ENCODE measurements at places on chromosomes 7 and 10.

- DNase-seq, result no peak
These were observed 146.5 kb downstream of the RNF216 start for GRCh38 chr7:5635006-5635405.

GRCh38 chr10:22003964-22004281, 393 bp upstream of the DNAJC1 start:
- no peak for DNase-seq

DNA sequence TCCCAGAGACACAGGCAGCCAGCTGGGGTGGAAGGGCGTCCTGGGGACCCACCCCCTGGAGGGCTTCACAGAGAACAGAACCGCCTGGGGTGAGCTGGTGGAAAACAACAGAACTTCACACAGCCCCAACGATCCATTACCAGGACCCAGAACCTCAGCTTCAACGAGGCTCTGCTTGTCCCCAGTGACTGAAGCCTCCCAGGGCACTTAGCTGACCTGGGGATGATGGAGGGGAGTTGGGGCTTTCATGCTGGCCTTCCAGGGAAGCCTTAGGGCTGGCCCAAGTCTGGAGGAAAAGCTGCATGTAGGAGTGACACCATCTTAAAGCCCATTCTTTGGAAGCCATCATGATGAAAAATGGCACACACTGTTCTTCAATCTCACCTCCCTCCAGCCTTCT, 300.2 kb downstream of the WDR37 start:
- DNase-seq, result no peak

DNA sequence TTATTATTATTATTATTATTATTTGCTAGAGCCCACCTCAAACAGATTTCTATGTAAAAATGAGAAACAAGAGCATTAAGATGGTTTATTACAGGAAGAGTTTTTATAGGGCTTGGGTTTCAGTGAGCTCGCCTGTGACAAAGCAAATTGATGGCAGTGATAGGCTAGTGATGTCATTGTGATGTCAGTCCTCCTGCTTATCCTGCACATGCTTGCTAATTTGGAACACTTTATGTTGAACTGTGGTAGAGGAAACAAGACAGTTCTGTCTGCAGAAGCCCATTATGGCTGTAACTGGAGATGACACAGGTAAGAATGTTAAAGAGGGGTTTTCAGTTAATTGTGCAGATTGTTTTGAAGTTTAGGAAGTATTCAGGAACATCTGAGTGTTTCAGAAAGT, 68.3 kb downstream of the CREM start:
- DNase-seq, result no peak

DNA sequence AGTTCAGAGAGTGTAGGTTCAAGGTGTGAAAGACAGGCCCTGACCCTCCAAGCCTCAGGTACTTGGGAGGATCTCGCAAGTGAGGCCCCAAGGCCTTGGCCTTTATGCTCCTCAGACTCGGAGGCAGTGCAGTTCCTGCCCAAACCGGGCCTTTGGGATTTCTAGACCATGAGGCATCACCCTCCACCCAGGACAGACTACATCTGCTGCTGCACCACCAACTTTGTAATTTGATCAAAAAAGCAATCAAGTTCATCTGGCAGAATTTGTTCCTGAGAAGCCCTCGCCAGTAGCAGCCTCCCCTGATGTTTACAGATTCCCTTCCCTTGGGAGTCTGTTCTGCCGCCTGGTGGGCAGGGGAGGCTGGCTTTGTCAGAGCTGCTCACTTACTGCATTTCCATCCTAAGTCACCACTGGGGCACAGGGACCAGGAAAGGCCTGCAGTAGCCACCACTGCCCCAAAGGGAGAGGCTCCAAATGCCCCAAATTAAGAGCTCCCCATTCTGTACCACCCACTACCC, 2.1 kb downstream of the CAMK2G start:
- no peak for DNase-seq

GRCh38 chr10:100579261-100580090, 43.7 kb downstream of the HIF1AN start:
- DNase-seq, result no peak

DNA sequence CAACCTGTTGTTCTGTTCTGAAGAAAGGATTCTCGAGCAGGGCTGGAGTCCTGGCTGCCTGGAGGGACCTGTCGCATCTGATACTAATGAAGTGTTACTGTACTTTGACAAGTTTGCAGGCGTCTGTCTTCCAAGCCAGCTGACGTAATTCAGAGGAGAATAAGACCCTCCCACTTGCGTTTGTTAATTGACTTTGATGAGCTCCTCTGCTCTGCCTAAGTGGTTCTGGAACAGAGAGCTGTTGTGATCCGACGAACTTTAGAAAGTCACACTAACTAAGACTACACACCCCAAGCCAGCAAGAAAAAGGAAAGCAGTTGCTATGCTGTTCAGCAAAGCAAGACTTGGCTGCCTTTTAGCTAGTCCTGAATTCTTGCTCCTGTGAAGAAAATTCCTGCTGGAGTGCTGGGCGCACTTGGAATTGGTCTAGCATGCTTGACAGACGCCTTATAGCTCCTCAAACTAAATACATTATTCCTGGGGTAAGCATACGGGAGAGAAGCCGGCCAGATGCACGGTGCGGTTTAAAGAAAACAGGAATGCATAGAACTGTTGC, 200.3 kb downstream of the CACNB2 start:
- DNase-seq, result no peak

DNA sequence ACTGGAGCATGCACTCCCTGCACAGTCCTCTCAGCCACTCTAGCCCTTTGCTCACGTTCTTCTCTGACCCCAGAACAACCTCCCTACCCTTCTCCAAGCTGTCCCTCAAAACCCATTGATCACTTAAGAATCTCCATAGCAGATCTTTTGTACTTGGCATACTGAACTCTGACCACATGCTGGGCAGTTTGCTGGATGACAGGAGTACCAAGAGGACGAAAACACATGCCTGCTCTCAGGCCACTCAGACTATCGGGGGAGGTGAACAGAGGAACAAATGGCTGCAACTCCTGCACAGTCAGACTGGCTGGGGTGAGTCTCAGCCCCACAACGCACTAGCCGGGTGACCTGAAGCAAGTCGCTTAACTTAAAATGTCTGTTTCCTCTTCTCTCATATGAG, 52.7 kb downstream of the KCNMA1 start:
- no peak for DNase-seq

- no peak for DNase-seq
These were observed 42.2 kb upstream of the CUX1 start for GRCh38 chr7:101775181-101775580.

- no peak for DNase-seq
These were observed 134.7 kb upstream of the GALNT17 start for GRCh38 chr7:70997261-70997660.

- no peak for DNase-seq
These were observed 223.8 kb downstream of the PRPF18 start for GRCh38 chr10:13810568-13810967.

GRCh38 chr10:133154996-133155778, 4.8 kb upstream of the KNDC1 start:
- DNase-seq, result no peak

DNA sequence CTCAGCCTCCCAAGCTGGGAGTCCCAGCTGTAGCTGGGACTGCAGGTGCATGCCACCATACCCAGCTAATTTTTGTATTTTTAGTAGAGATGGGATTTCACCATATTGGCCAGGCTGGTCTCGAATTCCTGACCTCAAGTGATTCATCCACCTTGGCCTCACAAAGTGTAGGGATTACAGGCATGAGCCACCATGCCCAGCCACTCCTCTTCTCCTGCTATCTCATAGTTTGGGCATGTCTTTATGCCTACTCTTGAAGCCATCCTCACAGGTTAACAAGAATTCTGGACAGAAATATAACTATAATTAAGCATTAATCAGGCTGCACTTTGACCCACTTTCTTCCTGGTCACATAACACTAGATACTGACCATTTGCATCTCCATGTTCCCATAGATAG, 28.6 kb upstream of the C10orf67 start:
- no peak for DNase-seq

GRCh38 chr10:67670401-67670800, 25.6 kb downstream of the CTNNA3 start:
- DNase-seq, result no peak

DNA sequence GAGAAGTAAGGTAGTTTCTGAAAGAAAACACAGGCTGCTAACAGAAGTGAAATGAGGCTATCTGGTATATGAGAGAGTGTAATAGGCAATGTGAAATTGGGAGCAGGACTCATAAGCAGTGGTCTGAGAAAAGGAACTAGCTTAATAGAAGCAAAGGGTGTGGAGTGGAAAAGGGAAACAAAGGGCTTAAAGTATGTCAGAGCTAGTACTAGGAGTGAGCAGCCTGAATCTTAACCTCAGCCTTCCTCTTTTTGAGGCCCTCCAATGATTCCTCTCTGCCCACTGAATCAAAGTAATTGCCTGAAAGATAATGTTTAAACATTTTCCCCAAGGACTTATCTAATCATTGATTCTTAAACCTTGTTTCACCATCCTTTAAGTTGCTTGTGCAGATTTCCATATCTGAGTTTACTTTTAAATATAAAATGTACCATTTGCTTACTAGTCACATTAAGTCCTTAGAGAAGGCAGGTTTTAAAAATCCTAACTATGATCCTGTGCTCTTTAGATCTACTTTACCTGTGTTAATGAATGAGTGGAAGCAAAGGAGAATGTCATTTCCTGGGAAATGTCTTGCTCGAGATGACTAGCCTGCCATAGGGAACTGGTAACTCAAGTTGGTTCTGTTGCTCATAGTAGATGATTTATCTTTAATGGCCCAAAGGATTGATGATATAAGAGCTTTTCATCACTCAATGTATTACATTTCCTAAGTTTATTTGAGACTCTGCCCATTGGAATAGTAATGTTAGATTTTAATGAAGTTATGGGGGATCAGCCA, 155.0 kb downstream of the SKAP2 start:
- DNase-seq, result no peak

DNA sequence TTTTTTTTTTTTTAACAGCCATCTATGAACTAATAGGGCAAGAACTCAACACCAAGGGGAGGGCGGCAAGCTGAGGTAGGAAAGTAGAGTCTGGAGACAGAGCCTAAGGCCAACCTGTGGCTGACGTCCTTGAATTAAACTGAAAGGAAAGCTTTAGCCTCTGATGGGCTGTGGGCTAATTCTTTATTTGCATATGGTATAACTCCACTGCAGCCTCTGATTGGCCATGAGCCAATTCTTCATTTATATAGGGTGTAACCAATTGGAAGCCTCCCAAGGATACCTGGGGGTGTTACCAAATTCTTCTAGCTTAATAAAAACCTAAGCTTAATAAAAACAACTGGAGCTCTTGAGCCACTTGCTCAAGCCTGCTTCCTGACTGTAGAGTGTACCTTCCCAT, 10.3 kb downstream of the TYW1 start:
- DNase-seq, result no peak

DNA sequence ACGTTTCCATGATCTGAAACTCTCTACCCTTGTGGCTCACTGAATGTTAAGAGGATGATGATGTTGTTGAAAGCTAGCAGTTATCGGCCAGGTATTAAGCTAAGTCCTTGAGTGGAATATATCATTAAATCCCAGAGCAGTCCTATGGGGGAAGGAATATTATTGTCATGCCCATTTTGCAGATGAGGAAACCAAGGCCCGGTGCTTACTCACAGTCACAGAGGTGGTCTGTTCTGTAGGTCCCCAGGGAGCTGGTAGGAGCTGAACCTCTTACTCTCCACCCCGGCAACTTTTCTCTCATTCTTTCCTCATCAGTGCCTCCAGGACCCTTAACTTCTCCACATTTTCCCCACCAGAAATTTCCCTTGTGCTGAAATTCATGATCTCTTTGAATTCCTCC, 62.6 kb downstream of the ARMC3 start:
- DNase-seq, result no peak

DNA sequence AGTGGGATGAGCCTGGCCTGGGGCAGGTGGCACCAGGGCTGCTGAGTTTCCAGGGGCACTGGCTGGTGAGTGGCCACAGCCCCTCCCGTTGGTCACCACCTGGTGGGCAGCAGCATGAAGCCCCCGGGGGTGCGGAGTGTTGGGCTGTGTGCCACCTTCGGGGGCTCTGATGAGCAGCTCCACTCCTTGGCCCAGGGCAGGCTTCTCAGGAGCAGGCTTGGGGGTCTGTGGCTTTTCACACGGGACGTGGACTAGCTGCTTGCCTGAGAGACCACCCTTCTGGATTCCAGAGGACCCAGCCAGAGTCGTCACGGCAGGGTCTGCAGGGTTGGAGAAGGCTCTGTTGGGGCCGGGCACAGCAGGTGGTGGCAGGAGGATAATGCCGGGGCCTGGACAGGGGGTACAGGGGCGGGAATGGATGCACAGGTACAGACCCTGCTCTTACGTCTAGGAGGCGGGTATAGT, 193.1 kb downstream of the ADARB2 start:
- no peak for DNase-seq

DNA sequence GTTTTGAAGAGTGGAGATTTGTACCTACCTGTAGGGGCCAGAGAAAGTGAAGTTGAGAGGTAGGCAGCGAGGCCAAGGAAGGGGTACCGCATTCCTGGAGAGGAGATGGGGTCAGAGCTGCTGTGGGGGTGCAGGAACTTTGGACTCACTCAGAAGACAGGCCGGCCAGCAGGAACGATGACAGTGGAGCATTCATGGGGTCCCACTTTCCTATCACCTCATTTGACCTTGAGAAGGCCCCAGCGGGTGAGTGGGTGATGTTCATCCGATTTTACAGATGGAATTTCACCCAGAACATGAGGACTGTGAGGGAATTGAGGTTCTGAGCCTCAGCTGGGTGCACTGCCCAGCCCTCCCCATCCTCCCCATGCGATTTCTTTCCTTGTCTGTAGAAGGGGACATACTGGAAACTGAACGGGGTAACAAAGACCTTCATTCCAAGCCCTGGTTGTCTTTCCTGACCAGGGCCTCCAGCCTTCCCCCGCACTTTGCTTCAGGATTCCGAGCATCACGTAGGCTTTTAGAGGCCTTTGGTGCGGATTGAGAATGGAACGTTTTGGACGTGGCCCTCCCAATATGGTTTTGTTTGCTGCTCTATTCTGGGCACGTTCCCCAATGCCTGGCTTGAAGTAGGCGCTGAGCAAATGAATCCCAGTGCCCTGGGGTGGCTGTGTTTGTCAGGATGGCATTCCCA, 87.3 kb downstream of the ADCY1 start:
- DNase-seq, result no peak

DNA sequence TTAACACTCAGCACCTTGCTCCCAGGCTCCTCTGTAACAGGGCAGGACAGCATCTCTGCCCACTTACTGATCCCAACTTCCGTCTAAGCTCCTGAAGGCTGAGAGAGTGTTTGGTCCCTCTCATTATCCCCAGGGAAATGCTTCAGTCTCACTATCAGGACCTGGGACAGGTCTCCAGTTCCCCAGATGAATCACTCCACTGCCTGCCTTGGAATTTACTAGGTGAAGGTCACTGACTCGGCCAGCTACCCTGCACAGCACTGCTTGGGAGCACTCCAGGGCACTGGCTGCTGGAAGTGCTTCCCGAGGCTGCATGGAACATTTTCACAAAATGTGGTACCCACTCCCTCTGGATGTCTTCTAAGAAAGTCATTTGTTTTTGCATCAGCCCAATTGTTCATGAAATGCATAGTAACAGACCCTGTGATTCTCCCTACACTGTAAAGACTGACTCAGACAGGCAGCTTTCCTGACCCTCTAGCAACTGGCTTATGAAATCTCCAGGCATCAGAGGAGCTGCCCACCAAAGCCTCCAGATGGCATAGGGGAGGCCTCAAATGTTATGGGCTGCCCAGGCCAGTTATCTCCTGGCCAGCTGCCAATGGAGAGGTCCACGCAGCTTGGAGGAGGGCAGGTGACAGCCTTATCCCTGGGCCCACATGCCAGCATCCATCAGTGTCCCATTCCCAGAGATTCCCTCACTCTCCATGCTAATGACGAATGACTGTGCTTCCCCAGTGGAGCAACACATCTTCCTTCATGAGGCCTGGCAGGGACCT, 89.1 kb downstream of the GFRA1 start:
- DNase-seq, result no peak

GRCh38 chr7:157545681-157546060, 208.9 kb downstream of the DNAJB6 start:
- no peak for DNase-seq

- DNase-seq, result no peak
These were observed 110.9 kb downstream of the MAPK8 start for GRCh38 chr10:48417374-48417773.

Data from Jurkat, Clone E6-1 (cell line).